Activated naive CD4-positive, alpha-beta T cell treated with anti-CD3 and anti-CD28 coated beads, Interleukin-2, amount 10 ng/mL, durations not matched to agents 7 days and 5 days (primary cell): ENCODE measurements at places on chromosomes 3 and 15.

DNA sequence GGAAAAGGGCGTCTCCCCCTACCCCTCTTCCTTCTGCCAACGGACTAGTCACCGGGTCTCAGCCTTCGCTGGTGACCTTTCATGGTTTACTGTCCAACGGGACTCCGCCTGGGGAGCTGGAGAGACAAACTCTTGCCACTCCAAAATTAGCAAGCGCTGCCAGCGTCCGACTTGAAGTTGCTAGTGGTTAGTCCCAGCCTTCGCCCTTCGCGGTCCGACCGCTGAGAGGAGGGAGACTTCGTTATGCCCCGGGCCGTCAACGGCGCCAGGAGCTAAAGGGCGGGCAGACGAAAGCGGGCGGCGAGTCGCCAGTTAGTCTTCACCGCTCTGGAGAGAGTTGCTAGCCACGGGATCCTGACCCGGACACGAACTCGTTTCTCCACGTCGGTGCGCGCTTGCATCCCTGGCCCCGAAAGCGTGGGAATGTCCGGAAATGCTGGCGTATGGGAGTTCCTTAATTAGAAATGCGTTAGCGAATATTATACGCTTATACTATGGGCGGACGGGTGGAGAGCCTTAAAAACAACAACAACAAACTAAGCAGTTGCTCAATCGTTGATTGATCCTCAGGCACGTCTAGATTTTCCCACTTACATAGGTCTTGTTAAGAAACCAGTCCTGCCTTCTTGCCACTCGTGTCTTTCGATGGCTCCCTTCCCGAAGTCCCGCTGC lies 716 bp downstream of the SMC4 start:
- DNase-seq = peak; percentile 62

DNA sequence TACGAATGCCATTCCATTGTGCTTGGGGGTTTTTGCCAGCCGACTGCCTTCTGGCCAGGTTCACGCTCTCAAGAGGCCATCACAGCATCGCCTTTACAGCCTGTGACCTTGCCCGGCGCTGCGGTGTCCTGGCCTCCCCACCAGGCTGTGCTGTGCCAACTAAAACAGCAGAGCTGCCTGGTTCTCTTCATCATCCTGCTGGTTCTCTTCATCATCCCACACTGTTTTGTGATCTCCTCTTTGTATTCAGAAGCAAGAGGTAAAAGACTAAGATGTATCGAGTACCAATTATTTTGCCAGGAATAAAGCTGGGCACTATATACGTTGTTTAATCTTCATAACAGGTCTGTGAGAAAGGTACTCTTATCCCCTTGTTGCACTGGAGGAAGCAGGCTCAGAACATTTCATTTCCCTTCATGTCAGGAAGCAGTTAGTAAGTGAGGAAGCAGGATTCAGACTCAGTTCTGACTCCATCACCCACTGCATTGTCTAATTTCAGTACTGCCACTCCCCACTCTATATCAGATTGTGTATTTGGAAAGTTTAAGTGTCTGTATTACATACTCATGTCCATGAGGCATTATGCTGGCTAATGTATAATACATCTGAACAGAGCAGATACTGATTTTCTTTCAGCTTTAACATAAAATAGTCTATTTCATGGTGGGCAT lies 92.7 kb downstream of the LRRC28 start:
- peak; percentile 62 for DNase-seq

- no peak for DNase-seq
Observed at GRCh38 chr15:101732772-101733171, 8.5 kb upstream of the TARS3 start.

- DNase-seq = no peak
Observed at GRCh38 chr3:160829486-160830009, 73.5 kb downstream of the PPM1L start.

GRCh38 chr15:40003116-40003916 lies 35.7 kb downstream of the SRP14 start:
- no peak for DNase-seq

- no peak for DNase-seq
Observed at GRCh38 chr15:99645951-99646350, 80.2 kb downstream of the MEF2A start.

DNA sequence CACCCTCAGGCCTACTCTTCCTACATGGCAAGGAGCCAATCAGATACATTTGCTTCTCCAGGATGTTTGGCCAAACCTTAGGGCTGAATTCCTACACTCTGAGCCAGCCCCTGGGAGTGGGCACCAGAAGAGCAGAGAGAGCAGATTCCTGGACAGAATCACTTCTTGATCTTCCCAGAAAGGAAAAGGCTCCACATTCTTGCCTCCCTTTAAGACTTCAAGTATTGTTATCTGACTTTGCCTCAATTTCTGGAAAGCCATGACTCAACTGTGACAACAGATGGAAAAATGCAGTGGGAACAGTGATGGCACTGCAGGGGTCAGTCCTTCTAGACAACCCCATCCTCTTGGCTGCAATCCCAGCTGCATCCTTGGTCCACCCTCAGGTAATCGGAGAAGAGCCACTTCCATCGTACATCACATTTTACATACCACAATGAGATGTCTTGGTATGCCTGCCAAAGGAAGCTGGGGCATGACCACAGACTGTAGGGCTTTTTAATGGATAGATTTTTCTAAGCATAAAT lies 21.0 kb downstream of the SLCO2A1 start:
- DNase-seq = no peak

DNA sequence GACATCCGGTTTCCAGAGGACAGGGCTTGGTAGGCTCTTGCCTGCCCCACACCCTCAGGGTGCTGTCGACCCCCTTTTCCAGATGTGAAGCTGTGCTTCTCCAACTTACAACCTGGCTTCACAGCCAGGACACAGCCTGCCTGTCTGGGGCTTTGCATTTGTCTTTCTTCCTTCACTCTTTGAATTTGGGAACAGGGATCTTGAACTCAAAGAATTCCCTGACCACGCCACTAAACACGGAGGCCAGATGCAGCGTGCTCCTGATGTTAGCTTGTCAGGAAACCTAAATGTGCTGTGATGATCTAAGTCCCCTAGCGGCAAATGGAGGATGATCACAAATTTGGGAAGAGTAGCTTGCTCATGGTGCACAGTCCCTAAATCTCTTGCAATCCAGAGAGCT lies 244.8 kb upstream of the RGMA start:
- DNase-seq = no peak

GRCh38 chr3:46512191-46512749 lies 14.5 kb downstream of the RTP3 start:
- no peak for DNase-seq

DNA sequence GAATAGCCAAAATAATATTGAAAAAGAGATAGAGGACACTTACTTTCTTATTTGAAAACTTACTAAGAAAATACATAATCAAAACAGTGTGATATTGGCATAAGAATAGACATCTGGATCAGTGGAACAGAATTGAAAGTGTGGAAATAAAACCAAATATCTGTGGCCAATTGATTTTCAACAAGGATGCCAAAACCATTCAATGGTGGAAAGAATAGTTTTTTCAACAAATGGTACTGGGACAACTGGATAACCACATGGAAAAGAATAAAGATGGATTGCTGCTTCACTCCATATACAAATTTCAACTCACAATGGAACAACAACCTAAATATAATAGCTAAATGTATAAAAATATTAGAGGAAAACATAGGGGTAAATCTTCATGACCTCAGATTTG lies 152.5 kb upstream of the GPR149 start:
- no peak for DNase-seq

- no peak for DNase-seq
Observed at GRCh38 chr3:172033396-172033795, 6.0 kb upstream of the FNDC3B start.

DNA sequence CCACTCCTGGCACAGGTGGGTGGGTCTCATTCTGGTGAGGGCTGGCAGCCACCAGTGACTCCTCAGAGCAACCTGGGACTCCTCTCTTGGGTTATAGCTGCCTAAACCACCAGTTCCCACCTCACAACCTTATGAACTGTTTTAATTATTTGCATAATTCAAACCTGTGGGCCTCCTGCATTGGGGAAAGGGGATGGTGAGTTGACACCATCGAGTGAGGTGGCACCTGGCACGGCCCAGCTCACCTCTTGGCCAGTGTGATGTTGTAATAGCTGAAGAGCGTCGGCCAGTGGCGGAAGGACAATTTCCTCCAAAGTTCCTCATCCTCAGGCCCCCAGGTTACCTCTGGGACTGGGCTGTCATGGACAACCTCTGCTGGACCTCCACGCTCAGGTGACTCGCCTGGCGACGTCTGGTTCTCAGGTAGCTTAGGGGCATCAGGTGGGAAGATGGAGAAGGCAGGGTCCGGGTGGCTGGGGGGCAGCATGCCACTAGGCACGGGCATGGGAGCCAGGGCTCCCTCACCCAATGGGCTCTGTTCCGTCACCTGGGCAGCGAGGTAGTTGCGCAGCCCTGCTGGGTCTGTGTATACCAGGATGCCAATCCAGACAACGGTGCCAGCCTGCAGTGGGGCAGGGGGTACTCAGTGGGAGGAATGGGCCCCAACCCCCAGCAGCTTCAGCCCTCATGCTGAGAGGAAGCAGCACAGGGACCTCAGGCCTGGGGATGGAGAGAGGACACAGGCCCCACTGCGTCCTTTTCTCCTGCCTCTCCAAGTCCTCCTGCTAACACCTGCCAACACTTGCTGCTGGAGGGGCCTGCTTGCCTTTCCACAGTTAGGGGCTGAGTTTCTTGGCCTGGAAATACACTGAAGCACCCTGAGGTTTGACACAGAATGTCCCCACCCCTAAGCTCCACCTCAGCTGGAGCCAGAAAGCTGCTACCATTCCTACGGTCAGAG lies 38.5 kb downstream of the PTPN23 start:
- no peak for DNase-seq

- DNase-seq = peak; percentile 62
Observed at GRCh38 chr15:98668566-98669308, 20.4 kb downstream of the IGF1R start.

GRCh38 chr3:185361920-185362319 lies 1.0 kb upstream of the MAP3K13 start:
- no peak for DNase-seq

DNA sequence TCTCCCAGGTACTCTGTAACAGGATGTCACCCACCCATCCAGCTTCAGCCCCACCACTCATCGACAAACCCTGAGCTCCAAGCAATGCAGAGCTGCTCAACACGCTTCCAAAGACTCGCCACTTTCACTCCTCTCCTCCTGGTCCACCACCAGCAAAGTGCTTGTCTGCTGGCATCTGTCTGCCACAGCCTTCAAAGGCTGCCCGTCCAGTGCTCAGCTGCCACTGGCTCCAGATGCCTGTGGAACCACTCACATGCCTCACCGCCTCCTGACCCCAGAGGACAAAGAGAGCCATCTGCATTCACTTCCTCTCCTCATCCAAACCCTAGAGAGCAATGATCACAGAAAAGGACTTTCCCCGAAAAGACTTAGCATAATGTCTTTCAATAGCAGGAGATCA lies 109.5 kb upstream of the OCA2 start:
- no peak for DNase-seq

DNA sequence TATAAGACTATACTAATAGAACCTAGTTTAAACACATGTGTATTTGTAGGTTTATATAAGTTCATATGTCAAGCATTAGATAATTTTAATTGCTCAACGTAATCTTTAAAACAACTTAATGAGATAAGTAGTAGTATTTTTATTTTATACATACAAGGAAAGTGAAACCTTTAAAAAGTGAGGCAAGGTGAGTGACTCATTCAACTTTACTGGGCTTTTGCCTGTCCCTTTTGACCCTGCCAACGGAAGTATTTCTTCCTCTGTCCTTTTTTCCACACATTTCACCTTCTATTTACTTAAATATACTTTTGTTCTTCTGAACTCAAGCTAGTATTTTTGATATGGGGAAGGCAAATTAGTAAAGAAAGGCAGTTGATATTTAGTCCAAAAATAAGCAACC lies 78.5 kb downstream of the KBTBD8 start:
- no peak for DNase-seq

DNA sequence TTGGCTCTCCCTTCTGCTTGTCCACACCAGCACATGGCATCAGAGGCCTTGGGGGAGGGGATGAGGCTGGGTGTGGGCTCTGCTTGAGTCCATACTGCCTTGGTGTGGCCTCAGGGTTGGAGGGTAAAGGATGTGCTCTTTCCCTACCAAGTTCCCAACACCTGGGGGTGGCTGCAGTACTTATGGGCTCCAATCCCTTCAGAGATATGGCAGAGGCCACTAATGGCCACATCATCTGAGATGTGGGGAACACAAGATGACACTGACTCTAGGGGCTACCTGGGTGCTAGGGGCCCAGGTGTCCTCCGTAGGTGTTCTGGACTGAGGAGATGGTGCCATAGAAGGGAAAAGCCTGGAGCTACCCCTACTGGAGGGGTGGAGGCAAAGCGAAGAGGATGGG lies 6.9 kb downstream of the CXCR6 start:
- no peak for DNase-seq

DNA sequence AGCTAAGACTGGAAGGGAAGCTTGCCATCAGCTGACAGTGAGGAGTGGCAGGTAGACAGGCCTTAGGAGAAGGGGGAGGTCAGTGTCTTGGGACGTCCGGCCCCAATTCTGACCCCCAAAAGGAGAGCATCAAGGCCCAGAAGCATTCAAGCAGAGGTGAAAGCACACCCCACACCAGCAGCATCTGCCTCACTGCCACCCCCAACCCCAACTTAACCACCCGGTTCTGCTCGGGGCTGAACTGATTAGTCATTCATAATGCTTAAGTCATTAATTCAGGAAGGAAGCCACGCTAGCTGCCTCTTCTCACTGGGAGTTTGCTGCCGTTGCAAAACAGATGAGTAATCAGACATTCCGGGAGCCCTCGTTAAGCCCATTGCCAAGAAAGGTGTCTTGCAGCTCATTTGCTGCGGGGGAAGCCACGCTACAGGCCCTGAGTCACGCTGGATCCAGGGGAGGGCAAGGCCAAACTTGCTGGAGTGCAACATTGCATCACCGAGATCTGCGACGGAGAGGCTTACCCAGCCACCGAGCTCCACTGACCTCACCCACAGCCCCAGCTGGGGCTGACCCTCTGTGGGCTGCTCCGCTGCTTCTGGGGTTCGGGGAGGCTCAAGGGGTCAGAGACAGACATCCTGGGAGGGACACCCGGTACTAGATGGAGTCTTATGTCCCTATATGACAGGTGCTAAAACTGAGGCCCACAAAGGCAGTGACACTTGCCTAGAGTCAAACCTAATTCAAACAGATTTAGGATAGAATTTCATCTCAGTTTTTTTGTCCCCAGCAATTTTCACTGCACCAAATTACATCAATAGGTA lies 46.4 kb upstream of the HES1 start:
- DNase-seq = no peak

DNA sequence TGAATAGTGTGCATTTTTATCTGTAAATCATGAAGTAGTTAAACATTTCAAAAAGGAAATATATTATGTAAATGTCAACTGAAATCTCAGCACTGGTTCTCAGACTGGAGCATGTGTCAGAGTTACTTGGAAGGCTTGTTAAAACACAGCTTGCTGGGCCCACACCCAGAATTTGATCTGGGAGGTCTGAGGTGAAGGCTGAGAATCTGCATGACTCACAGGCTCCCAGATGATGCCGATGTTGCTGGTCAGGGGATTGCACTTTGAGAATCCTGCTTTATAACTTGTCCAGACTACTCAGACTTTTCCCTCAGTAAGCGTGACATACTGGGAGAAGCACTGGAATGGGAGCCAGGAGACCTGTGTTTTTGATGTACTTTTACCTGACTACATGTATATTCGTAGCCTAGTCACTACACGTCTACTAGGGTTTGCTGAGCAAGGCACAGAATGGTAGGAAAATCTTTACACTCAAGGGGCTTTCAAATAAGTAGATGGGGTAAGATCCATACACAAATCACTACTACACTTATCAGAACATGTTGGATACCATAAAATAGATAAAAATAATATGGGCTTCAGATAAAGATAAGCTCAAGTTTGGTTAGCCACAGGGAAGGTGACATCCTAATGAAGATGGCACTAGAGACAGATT lies 77.1 kb upstream of the MEX3B start:
- no peak for DNase-seq

- DNase-seq = no peak
Observed at GRCh38 chr3:112005091-112005672, 6.5 kb downstream of the TAGLN3 start.
